GOT3 (cell line): ENCODE measurements at places on chromosomes 12 and 14.

DNA sequence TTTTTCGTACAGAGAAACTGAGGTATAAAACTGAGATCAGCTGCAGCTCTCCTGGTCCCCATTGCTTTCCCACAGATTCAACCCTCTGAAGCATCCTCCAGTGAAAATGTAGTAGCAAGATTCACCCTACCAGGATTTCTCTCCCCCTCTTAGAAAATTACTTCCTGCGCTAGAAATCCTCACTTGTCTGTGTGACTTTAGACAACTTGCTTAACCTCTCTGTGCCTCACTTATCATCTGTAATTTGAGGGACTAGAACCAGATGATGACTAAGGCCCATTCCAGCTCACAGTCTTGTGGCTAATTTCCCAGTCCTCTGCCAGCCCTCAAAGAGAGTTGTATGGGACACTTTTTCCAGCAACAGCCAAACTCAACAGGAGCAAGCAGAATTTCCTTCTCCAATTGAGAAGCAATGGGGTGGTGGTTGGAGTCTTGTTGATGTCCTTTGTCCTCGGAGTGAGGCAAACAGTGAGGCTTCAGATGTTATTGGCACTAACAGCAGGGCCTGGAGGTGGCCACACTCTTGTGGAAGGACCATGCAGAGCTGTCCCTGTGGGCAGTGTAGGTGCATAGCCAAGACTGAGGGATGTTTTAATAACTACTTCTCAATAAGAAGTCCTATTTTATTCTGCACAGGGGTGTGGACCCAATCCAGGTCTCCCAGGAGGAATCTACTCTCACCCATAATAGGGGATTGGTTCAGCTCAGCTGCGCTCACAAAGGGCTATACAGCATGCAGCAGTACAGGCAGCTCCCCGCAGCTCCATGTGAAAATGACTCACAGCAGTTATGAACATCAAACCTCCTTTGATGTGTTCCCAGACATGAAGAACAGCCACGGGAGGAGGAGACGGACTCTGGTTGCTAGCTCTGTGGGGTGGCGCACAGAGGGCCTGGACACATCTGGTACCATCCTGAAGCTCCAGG is 200.1 kb downstream of the DAD1 start:
- no peak for DNase-seq

DNA sequence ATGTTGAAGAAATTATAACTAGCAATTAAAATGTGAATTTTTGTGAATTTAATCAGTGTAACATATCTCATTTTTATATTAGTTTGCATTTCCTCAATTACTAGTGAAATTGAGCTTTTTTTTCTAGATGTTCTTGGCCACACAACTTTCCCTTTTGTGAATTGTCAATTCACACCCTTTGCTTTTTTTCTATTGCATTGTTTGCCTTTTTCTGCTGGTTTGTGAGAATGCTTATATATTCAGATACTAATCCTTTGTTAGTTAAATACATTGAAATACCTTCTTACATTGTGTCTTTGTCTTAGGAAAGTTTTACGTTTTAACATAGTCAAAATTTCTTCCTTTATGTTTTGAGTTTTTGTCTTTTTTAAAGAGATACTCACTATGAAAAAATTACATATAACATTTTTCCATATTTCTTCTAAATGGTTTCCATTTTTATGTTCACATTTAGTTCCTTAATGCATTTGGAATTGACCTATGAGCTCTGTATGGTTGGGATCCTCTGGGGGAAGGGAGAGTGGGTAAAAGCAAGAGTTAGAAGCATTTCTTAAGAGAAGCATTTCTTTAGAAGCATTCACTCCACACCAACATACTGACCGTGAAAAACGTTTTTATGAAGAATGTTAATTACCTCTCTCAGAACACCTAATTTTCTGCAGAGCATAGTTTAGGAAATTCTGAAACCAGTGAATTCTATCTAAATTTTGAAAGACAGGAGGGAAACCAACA is 126.0 kb downstream of the CAPZA3 start:
- DNase-seq: no peak

DNA sequence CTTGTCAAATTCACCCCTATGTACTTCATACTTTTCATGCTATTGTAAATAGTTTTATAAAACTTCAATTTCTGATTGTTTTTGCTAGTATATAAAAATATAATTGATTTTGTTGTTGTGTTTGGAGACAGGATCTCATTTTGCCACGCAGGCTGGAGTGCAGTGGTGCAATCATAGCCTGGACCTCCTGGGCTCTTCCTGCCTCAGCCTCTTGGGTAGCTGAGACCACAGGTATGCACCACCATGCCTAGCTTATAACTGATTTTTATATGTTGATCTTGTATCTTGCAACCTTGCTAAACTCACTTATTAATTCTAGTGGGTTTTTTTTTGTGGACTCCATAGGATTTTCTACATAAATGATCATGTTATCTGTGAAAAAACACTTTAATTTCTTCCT is 23.5 kb downstream of the ATP5MC2 start:
- DNase-seq: no peak

GRCh38 chr14:82192387-82192786 is 658.7 kb upstream of the SEL1L start:
- DNase-seq: no peak

DNA sequence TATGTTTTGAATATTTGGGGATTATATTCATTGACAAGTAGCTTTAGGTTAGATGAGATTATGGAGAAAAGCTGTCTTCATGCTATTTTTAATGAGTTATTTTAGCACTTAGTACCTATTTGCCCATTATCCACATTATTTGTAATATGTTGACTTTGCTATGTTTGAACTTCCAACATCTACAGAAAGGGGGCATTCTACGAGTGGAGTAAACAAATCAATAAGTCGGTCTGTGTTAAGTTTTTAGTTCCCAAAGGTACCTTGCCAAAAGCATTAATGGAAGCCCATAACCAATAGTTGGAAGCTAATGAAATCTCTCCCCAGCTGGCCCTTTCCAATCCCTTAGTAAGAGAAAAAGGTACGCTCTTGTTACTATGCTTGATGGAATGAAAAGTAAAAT is 250.0 kb upstream of the E2F7 start:
- DNase-seq: no peak

DNA sequence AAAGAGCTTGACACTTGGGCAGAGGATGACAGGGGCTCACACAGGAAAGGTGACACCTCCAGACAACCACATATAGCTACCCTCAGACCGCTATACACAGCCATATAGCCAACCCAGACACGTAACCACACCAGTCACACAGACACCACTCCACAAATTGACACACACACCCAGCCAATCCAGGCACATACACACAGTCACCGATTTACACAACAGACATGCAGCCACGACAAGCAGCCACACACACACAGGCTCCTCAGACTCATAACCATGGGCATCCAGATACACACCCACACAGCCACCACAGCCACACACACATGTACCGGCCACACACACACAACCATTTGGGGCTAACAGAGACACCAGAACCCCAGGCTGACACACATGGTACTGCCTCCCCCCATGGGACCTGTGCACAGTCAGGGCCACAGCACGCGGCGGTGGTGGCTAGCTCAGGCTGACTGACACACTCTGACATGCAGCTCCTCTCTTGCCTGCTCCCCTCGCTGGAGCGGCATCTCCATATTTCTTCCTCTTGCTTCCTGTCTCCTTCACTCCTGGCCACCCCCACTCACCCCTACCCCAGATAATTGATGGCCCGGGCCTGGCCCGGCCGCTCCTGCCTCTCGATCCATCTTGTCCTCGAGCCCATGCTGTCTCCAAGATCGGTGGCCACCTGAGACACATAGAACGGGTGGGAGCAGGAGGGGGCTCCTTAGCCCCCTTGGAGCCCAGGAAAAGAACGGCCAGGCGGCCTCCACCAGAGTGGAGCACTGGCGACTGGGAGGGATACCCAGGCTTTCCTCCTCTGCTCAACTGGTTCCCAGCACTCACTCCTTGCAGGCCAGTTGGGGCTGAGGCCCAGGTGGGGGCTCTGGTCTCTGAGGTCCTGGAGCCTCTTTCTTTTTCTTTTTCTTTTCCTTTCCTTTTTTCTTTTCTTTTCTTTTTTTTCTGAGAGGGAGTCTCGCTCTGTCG is 6.0 kb upstream of the SHMT2 start:
- DNase-seq: no peak

DNA sequence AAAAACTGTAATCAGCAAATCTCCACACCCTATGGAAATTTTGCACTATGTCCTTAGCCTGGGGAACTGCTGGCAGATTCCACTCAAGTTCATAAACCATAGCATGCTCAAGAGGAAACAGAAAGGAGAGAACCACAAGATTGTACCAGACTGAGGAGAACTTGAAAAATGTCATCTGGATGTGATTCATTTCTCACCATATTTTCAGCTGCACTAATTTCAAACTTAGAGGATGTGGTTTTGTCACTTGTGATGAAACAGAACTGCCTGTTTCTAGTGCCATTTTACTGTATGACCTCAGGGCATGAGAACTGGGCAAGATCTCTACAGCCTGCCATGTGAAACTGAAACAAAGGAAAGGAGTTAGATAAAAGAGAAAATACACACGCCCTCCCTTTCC is 1493.1 kb upstream of the FLRT2 start:
- no peak for DNase-seq

DNA sequence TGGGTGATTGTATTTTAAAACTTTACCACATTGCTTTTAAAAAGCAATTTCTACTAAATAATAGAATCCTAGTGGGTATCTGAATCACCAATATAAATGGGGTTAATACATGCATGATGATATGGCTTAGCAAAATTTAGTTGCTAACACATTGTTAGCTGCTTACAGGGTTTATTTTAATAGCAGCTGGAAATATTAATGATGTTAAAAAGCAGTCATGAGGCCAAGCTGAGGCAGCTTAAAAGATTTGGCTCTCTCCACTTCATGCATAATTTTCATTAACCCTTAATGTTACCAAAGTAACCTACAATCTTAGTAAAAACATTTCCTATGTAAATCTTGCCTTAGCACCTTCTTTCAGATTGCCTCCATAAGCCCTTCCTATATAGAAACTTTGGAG is 49.2 kb upstream of the CNOT2 start:
- DNase-seq: no peak
